GM13977 (cell line): ENCODE measurements at places on chromosomes 5 and 9.

DNA sequence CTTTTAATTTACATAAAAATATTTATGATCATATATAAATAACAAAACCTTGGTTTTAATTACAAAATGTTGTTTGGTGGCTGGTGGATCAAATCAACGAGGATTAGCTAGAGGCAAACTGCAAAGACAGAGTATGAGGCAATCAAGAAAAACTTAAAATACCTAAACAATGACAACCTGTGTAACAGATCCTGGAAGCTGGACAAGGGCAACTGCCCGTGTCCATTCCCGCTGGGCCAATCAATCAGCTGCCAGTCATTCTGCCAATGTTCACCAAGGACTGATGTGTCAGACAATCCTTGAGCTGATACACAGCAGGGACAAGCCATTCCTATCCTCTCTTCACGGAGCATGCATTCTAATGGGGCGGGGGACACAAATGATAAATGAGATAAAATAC is 3.2 kb upstream of the TENT4A start:
- no peak for DNase-seq

GRCh38 chr5:160959804-160960203 is 107.8 kb upstream of the ATP10B start:
- DNase-seq: no peak

DNA sequence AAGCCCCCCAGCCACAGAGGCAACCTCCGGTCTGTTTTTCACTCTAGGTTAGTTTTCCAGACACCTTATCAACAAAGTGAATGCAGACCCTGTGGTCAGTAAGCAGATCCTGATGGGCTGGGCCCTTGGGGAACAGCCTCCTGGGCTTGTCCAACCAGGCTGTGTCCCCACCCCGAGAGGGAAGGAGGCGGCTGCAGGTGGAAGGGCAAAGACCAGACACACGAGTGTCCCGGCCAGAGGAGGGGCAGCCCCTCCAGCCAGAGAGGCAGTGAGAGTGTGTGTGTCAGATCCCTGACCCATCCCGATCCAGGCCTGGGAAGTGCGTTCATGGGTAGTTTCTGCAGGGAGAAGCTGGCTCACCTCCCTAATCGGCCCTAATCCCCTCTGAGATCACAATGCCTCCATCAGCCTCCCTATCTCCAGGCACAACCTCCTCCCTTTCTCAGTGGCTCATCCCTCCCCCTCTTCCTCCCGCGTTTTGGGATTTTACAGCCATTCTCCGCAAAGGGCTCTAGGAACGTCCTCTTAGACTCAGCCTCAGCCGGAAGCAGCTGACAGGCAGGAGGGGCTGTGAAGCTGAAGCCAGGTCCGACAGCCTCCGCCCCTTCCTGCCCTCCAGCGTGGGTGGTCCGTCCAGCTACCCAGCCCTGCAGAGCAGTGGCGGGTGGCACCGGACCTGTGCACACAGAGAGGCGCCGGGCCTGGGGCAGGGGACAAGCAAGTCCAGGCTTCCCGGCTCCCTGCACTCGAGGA is 9.7 kb downstream of the SLC12A7 start:
- DNase-seq: no peak

DNA sequence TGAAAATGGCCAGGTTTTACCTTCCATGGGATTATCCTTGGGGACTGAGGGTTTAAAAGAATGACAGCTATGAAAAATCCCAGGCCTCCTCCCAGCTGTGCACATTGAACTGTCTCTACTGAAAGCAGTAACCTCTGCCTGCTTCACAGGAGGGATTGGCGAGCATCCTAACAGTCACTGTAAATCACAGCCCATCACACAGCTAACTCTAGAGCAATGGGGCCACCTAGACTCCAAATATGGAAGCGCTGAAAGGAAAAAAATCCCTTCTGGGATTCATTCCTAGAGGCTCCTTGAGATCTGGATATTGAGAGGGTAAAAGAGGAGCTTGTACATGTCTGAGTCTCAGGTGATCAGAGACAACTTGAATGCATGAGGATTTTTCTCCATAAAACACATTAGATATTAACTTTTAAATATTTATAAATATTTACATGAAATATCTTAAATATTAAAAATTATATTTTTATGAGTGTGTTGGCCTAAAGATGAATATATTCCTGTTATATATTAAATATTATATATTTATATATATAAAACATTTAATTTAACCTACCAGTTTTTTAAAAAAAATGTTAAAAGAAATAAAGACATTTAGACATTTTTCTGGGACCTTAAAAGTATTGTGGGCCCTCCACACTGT is 133.8 kb upstream of the SLC24A2 start:
- no peak for DNase-seq

DNA sequence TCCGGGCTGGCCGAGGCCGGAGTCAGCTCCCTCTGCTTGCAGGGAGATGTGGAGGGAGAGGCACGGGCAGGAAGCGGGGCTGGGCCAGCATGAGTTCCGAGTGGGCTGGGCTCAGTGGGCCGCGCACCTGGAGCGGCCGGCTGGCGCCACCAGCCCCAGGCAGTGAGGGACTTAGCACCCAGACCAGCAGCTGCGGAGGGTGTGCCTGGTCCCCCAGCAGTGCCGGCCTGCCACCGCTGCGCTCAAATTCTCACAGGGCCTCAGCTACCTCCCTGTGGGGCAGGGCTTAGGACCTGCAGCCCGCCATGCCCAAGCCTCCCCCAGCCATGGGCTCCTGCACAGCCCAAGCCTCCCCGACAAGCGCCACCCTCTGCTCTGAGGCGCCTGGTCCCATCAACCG is 700.3 kb downstream of the DNAH5 start:
- DNase-seq: no peak

GRCh38 chr9:33017283-33018041 is 7.6 kb upstream of the DNAJA1 start:
- DNase-seq: no peak

DNA sequence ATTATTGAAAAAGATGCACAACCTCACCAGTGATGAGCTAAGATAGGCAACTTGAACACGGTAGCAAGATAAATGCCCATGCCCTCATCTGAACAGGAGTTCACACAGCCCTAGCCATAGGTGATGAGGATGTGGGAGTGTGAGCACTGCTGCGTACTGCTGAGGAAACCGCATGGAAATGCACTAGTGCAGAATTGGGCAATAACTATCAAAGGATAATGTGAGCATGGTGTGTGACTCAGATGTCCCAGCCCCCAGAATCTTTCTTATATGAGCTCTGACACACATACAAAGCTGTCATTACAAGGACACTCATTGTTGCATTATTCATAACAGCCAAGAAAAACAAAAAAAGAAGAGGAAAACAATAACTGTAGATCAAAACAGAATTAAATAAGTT is 521.2 kb downstream of the IRX1 start:
- no peak for DNase-seq

DNA sequence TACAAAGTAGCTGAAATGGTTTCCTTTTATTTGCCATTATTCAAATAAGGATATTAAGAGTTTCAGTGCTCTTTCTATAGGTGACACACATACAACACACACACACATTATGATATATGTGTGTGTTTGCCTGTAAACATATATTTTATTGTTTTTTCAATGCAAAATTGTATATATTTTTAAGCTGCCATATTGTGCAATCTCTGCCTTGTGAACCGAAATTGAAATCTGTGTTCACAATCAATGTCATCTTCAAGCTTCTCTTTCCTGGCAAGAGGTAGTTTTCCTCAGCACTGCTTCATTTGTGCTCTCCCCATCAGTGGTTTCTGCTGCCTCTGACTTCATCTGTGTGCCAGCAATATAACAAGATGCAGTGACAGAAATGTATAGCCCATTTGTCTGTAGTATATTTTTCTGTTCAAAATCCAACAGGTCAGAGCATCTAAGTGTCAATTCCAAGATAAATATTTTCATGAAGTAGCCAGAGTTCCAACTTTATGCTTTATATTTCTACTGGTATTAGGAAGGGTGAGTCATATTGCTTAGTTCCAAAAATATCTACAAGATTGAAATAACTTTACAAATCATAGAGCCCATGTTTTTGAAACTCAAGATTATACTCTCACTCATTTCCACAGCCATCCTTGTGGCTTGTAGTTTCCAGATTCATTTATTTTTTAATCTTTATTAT is 1704.8 kb upstream of the CDH9 start:
- no peak for DNase-seq

DNA sequence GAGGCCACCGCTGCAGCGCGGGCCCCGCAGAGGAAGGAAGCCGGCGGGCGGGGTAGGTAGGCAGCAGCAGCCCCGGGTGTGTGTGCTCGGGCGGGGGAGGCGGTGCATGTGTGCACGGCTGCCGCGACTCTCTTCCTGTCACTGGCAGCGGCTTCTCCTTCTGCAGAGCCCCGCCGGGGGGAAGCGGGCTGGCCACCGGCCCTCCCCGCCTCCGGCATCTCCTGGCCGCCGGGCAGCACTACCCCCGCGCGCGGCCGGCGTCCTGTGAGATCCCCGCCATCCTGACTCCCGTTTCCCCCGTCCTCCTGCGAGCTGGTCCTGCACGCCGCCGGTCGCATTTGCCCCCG is 315 bp downstream of the PIK3R1 start:
- DNase-seq: peak; percentile 85

- DNase-seq: no peak
These were observed 11.0 kb downstream of the TRIO start for GRCh38 chr5:14153932-14154731.

- no peak for DNase-seq
These were observed 19.5 kb upstream of the HSD17B3 start for GRCh38 chr9:96321515-96321914.

DNA sequence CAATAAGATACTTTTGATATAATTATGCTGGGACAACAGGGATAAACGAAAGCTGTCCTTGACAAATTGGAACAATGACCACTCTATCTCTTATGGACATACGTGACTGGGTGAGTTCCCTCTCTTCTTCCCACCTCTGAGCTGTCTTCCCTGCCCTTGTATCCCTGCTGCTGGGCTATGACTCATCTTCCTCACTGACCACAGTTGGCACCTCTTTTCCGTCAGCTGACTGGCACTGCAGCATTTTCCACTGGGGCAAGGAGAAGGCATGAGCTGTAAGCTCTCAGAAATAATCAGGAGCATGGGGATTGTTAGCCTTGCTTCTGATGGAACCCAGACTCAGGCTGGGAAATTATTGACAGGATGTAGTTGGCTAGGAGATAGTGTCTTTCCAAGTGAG is 48.7 kb downstream of the PCSK1 start:
- DNase-seq: no peak

GRCh38 chr9:107932046-107932445 is 442.5 kb upstream of the KLF4 start:
- no peak for DNase-seq
